ENCODE measurements at places on chromosomes 4 and X.

- no peak for DNase-seq
Observed at GRCh38 chrX:129478516-129478915, 44.8 kb downstream of the SMARCA1 start.

DNA sequence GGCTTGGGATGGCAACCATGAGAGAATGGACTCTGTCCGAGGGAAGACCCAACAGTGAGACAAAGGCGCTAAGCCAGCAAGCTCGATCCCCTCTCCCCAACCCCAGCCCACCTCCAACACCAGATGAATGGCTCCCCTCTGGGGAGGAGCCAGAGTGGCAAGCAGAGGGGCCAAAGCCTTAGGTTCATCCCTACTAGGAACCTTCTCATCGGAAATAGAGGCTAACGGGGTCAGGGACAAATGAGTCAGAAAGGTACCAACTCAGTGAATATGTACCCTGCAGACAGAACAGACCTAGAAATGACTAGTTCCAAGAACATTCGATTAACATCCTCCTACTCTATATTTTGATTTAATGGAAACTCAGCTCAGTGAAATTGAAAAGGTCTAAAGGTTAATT is 73.9 kb downstream of the NSG1 start:
- no peak for DNase-seq

DNA sequence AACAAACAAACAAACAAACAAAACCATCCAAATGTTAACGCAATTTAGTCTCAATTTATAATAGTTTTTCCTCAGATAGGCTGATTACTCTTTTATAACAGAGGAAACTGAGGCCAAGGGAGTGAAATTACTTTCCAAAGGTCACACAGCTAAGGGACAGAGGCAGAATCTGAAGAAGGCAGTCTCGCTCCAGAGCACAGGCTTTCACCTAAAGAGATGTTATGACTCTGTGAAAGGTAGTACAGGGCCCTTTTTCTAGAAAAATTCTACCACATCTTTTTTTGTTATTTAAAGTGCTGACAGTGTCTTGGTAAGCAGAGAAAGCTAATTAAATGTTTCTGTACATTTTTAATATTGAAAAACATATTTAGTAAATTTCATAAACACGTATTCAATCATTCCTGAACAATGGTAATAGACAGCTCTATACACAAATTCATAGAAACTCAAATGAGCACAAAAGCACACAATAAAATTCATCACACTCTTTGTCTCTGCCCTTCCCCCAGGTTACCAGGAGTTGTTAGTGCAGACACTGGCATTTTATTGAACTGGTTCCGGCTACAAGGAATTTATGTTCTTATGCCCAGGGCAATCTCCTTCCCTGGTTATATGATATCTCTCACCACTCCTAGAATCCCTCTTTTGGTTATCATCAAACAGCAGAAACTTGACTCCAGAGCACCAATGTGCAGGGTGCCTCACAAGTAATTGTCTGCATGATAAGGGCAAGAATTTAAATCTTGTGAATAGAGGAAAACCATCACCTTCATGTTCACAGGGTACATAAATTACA is 7.7 kb upstream of the APBB2 start:
- DNase-seq = no peak

DNA sequence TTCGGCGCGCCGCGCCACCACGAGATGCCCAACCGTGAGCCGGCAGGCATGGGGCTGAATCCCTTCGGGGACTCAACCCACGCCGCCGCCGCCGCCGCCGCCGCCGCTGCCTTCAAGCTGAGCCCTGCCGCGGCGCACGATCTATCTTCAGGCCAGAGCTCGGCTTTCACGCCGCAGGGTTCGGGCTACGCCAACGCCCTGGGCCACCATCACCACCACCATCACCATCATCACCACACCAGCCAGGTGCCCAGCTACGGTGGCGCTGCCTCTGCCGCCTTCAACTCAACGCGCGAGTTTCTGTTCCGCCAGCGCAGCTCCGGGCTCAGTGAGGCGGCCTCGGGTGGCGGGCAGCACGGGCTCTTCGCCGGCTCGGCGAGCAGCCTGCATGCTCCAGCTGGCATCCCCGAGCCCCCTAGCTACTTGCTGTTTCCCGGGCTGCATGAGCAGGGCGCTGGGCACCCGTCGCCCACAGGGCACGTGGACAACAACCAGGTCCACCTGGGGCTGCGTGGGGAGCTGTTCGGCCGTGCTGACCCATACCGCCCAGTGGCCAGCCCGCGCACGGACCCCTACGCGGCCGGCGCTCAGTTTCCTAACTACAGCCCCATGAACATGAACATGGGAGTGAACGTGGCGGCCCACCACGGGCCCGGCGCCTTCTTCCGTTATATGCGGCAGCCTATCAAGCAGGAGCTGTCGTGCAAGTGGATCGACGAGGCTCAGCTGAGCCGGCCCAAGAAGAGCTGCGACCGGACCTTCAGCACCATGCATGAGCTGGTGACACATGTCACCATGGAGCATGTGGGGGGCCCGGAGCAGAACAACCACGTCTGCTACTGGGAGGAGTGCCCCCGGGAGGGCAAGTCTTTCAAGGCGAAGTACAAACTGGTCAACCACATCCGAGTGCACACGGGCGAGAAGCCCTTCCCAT is 1.1 kb downstream of the ZIC3 start:
- DNase-seq = no peak

DNA sequence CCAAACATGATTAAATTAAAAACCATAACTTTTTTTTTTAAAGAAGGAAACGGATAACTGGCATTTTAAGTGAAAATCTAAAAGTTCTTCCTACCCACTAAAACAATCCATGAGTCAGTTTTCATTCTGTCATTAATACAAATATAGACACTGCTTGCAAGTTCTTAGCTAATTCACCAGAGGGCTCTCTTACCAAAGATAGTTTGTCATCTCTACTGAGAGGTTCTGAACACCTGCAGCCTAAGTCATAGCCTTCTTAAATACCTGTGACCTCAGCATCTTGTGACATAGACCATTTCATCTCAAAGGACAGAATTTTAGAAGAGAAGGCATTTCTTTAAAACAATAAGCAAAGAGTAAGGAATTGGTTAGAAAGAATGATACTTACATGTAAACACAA is 65.3 kb upstream of the FAM120C start:
- DNase-seq = no peak

- DNase-seq = no peak
Observed at GRCh38 chr4:108980455-108981239, 217.8 kb upstream of the ETNPPL start.

GRCh38 chrX:47523713-47524166 is 37.3 kb upstream of the ARAF start:
- no peak for DNase-seq

- no peak for DNase-seq
Observed at GRCh38 chr4:88251924-88252323, 32.4 kb downstream of the PPM1K start.

GRCh38 chr4:140995058-140995457 is 138.2 kb downstream of the RNF150 start:
- DNase-seq = no peak

GRCh38 chrX:149036086-149036485 is 469.0 kb downstream of the IDS start:
- DNase-seq = no peak

DNA sequence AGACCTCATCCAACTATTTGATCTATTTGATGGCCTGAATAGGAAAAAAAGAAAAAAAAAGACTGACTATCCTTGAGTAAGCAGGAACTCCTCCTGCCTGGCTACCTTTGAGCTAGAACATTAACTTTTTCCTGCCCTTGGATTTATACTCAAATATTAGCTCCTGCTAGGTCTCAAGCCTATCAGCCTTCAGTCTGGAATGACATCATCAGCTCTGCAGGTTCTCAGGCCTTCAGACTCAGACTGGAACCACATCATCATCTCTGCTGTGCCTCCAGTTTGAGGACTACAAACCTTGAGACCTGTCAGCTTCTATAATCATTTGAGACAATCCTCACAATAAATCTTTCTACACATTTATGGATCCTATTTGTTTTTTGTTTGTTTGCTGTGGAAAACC is 754.0 kb upstream of the SLIT2 start:
- DNase-seq = no peak

DNA sequence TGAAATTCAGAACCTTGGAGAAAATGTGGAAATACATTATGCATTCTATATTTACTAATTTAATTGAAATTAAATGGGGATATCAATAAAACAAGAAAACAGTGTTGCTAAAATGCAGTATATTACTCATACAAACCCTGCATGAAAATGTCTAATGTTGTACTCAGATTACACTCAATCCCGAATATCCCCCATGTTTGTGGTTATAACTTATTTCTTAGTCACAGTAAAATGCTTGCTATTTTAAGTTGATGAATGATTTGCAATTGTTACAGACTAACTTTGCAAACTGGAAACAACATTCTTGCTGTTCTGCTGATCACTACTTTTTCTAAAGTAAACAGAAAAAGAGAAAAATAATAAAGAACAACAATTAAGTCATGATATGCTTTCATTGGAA is 33.1 kb upstream of the ANXA10 start:
- no peak for DNase-seq

- DNase-seq = no peak
Observed at GRCh38 chr4:138553001-138553845, 311.1 kb upstream of the SLC7A11 start.

DNA sequence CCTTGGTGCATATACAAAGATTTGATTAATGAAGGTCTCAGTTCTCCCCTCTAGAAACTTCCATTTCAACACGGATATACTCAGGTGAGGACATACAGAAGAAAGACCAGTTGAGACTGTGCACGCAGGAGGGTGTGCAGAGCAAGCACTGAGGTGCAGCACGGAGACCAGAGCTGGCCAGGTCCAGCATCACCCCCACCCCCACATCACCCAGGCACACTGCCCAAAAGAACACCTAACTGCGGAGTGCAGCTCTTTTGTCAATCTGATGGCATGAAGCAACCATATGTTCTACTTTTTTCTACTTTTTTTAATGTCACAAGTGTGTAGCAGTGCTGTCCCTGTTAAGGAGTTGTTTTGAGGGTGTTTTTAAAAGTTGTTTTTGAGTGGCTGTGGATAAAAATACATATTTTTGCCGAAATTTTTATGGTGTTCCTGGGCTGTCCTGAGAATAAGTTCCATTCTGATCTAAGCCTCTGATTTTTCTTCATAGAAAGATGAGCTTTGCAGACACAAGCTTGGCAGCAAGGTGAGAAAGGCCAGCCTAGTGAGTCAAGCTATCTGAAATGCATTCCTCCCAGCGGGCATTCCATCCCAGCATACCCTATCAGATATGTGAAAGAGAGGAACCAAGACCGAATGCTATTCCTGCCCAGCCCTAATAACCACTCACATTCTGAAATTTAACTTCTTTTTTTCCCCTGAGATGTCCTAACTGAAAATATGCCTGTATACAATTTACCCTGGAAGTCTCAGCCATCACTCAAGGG is 173.7 kb downstream of the PTTG2 start:
- no peak for DNase-seq

DNA sequence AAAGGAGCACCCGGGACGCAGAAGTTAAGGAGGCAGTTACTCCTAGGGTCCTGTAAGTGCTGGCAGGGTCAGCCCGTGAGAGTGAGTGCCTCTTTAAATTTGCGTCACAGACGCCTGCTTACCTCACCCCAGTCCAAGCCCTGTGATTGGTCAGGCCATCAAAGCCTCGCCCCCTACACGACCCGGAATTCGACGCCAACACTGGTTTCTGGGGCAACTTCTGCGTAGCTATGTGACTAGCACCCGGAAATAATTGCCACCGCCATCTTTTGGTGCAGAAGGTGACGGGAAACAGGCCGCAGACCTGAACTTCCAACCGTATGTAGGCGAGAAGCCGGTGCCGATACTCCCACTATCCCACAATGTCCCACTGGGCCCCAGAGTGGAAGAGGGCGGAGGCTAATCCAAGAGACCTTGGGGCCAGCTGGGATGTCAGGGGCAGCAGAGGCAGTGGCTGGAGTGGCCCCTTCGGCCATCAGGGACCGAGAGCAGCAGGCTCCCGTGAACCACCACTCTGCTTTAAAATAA is at the start of gene DDX53:
TSS of gene DDX53 (plus strand) at position 265 of the 528 bp plus-strand sequence. CDS start at position 363, 98 bp downstream.
- DNase-seq = no peak

- DNase-seq = no peak
Observed at GRCh38 chr4:19944251-19944650, 307.5 kb upstream of the SLIT2 start.

GRCh38 chr4:27318740-27319139 is 458.1 kb downstream of the STIM2 start:
- no peak for DNase-seq

DNA sequence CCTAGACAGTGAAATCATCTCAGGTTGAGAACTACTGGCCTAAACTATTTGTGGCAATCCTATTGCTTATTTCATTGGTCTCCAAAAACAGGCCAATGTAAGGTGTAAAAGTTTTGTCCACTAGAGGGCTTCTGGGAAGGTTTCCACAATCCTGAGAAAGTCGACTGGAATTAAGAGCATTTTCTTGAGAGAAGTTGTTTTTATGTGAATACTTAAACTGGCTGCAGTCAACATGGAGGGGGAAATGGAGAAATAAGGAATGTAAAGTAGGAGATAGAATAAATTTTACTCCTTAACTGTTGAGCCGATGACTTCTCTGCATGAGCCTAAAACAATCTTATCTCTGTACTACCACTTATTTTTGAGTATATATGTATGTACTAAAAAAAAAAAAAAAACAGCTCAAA is 11.0 kb upstream of the EIF4E start:
- no peak for DNase-seq

DNA sequence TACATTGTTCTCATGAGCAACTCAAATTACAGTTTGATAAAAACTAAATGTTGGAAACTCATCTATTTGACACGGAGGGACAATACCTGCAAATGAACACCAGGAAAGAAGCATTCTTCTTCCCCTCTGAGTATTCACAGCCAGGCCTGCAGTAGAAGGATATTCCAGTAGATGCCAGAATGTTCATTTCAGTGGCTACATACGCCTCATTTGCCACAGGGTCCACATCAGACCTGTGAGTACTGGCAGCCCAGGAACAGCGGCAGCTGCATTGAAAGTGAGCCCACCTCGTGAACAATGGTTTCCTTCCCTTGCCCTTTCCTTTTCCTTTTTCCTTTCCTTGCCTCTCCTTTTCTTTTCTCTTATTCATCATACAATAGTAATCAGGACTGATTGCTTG is 81.1 kb upstream of the NEIL3 start:
- no peak for DNase-seq

DNA sequence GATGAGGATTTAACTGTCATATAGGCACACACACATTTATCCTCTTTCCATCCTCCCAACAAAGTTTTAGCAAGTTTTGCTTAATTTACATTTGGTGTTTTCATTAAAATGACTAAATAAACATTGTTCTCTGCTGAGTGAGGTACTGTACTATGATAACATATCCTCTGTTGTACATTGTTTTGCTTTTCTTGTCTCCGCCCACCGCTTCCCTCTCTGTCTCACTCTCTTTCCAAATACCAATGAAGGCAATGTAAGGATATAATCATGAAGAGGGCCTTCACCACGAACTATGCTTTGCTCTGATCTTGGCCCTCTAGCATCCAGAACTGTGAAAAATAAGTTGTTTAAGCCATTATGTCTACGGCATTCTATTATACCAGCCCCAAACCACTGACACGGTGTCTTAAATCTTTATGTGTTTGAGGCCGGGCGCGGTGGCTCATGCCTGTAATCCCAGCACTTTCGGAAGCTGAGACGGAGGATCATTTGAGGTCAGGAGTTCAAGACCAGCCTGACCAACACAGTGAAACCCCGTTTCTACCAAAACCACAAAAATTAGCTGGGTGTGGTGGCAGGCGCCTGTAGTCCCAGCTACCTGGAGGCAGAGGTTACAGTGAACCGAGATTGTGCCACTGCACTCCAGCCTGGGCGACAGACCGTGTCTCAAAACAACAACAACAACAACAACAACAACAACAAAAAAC is 65.3 kb downstream of the HPRT1 start:
- DNase-seq = no peak

All from stimulated activated CD4-positive, alpha-beta T cell treated with anti-CD3 and anti-CD28 coated beads, Interleukin-1b, Interleukin-23, amount 100 ng/mL, for 1 hour (primary cell).